ENCODE measurements at places on chromosomes 12 and 14. TPM values are rescaled to one million over a fixed set of nuclear protein-coding genes. Genes with fewer than 3 reads are reported as not detected.

Gene SMOC1
- not detected for polyA plus RNA-seq

Gene ZNF384
- 80.4 TPM for polyA plus RNA-seq

Gene TAS2R20
- 0.33 TPM for polyA plus RNA-seq

Gene CLEC2A
- polyA plus RNA-seq = not detected

Gene KLRK1
- polyA plus RNA-seq = not detected

Gene LIN7A
- polyA plus RNA-seq = not detected

Gene RASSF8
- 17.9 TPM for polyA plus RNA-seq

Gene PRB2
- not detected for polyA plus RNA-seq

Gene RPGRIP1
- polyA plus RNA-seq = not detected

Gene ABCC9
- polyA plus RNA-seq = 0.02 TPM

Gene KLRC2
- polyA plus RNA-seq = not detected

Gene BIN2
- not detected for polyA plus RNA-seq

Gene TMPRSS12
- polyA plus RNA-seq = not detected

Gene PLD4
- polyA plus RNA-seq = 0.02 TPM

Gene NPC2
- 340 TPM for polyA plus RNA-seq

Gene OR6C2
- polyA plus RNA-seq = not detected

Gene FOXM1
- polyA plus RNA-seq = 29.9 TPM

Gene JDP2
- 22.3 TPM for polyA plus RNA-seq

Gene PIANP
- polyA plus RNA-seq = 9.9 TPM

Gene MMAB
- 15.9 TPM for polyA plus RNA-seq

Gene GPR65
- under 0.01 TPM for polyA plus RNA-seq

Gene INSM2
- 0.15 TPM for polyA plus RNA-seq

Gene RNU4-1
- polyA plus RNA-seq = not detected

Gene RGS6
- polyA plus RNA-seq = not detected

Gene CLEC9A
- not detected for polyA plus RNA-seq

Gene DBX2
- polyA plus RNA-seq = not detected

Gene SLC25A21
- polyA plus RNA-seq = not detected

Gene ZC2HC1C
- polyA plus RNA-seq = 1.2 TPM

Gene OTX2
- polyA plus RNA-seq = not detected

Measured in SK-N-SH (cell line).